ENCODE measurements at places on chromosomes 2 and 18.
A peak's percentile ranks its signal among the peaks of the same experiment; 100 is the strongest.

- no peak for DNase-seq
These were observed 693.3 kb downstream of the MBD2 start for GRCh38 chr18:53531187-53531586.

- no peak for DNase-seq
These were observed 1087.6 kb upstream of the PIK3C3 start for GRCh38 chr18:40867459-40867858.

DNA sequence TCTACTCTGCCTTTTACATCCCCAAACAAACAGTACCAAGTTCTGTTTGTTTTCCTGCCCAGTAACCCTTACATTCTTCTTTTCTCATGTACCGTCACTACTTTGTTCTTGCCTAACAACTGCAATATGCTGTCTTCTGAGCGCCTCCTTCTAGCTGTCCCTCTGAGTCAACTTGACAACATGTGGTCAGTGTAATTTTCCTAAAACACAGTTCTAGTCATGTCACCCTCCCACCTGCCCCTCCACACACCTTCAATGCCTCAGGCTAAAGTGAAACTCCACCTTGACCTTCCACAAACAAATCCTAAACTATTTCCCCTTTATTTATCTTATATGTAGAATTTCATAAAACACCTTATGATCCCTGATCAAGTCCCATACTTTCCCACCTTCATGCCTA is 124.6 kb upstream of the CD302 start:
- no peak for DNase-seq

- DNase-seq = no peak
These were observed 39.1 kb downstream of the TFCP2L1 start for GRCh38 chr2:121245913-121246312.

DNA sequence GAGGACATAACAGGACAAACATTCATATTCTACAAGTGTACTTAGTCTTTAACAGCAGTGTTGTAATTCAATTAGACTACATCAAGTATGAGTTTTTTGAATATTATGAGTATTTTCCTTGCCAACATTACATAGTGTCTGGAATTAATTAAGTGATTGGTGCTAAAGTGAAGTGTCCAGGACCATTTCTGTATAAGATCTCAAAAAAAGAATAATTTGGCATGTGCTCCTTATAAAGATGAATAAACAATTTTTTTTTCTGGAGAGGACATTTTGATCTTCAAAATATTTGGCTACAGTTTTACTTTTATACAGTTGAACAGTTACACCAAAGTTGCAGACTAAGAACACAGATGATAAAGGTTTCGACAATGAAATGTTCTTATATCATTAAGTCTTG is 15.1 kb upstream of the EPB41L3 start:
- DNase-seq = no peak

DNA sequence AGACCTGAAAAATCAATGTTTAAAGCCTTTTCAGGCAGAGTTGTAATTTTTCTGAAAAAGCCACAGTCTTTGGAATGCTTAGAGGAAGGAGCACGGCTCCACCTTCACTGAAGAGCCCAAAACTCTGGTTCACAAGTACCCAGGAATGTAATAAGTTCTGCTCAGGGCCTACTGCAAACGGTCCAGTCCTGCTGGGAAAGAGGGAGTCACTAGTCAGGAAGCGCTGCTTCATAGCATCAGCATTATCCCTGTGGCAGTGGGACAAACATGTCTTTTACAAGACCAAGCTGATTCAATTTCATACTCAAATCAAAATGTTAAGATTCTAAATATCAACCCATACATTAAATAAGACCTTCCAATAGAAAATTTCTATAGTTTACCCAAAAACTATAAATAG is 152.9 kb upstream of the PGAP1 start:
- DNase-seq = no peak

DNA sequence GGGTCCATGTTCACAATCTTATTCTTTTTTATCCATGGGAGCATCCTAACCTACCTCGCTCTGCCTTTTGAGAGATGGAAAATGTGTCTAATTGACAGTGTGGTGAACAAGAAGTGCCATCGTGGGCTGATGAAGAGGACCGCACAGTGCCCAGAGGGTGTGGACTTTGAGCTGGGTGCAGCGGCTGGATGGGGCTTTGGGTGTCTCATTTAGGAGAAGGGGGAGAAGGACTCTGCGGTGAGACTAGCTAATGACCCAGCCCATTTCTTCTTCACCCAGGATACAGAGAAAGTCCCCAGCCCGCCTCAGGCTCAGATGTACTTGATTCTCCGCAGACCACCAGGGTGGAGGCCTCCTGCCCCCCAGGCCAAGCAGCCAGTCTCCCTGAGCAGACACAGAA is 33.7 kb upstream of the SNTG2 start:
- DNase-seq = no peak

GRCh38 chr2:23824777-23825212 is 102.1 kb downstream of the ATAD2B start:
- peak; percentile 30 for DNase-seq

DNA sequence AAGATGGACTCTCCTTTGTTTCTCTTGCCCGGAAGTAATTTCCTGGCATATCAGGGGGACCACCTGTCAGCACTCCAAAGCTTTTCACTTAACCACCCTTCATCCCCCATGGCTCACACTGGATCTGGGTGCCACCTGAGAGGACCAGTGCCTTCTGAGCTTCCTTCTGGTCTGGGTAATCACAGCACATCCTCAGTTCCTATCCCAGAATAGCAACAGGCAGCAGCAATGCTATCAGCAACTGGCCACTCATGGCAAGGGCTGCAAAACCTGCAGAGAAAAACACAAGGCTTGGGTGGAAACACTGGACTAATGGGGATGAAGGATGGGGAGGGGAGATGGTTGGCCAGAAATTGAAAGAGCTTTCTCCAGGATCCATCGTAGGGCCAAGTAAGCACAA is 59.9 kb upstream of the STPG4 start:
- no peak for DNase-seq

DNA sequence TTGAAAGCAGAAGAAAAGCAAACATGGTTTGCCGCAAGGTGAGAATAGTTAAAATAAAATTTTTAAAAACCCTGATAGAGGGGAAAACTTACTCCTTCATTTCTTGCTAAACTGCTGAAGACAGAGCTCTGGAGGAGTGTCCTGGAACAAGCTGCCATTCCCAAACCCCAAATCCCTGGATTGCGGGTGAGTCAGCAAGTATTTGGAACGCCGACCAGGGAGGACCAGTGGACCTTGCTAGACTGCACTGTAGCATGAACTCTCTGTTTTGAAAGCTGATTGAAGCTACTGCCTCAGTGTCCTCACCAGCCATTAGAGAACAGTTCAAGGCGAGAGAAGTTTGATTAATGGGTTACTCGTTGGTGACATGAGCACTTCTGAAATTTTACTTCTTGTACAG is 99.4 kb upstream of the RASGRP3 start:
- no peak for DNase-seq

GRCh38 chr2:202736826-202737225 is 102.1 kb downstream of the FAM117B start:
- no peak for DNase-seq

GRCh38 chr2:45259547-45260160 is 250.4 kb upstream of the SIX2 start:
- no peak for DNase-seq

DNA sequence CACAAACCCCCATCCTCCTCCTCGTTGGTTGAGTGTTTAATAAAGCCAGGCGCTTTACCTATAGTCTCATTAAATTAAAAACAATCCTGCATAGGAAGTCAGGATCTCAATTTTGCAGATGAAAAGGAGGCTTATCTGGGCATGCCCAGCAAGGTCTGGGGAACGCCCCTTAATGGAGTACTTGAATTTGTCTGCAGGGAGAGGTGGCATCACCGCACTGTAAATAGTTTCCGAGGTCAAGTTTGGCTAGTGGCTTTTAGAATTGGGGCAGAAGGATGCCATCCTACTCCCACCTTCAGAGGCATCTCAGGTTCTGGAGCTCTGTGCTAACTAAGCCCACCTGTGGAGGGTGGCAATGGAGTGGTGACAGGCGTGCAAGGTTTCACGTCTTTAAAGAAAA is 149.2 kb downstream of the TGIF1 start:
- no peak for DNase-seq

All from inflammatory macrophage (primary cell).